Fibroblast of pulmonary artery (primary cell): ENCODE measurements at places on chromosomes 3 and 15.

- DNase-seq, result peak; percentile 92
Observed at GRCh38 chr3:171417813-171418212, 42.4 kb downstream of the TNIK start.

GRCh38 chr15:39192351-39192750, 388.5 kb upstream of the THBS1 start:
- DNase-seq, result no peak

DNA sequence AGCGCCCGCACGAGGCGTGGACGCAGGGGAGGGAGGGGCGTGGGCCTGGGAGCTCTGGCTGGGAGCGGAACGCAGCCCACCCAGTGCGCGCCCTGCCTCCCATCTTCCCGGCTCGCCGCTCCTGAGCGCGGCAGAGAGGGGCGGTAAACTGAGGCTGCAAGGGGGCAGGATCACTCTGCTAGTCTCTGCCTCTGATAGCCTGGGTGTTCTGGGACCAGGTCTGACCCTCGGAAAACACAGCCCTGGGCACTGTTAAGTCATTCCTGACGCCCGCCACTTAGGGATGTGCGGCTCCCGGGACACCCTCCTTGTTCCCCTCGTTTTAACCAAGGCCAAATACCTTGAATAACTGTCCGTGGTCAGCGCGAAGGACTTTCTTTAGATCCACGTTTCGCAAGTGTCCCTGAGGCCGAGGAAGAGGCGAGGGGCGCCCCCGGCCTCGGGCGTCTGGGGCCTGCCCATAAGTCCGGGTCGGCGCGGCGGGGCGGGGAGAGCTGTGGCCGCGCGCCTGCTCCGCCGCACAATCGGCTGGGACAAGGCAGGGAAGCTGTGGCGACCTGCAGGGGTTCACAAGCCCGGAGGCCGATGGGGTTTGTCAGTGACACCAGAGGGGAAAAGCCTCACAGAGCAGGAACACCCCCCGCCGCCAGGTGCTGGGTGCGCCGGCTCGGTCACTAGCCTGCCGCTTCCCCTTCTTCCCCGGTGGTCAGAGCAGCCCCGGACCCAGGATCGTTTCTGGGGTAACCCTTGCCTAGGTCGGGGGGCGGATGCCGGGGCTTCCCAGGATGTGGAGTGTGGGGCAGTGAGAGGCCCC, 1.5 kb downstream of the ITPKA start:
- no peak for DNase-seq

- DNase-seq, result peak; percentile 74
Observed at GRCh38 chr15:79339588-79340314, 28.8 kb downstream of the TMED3 start.

DNA sequence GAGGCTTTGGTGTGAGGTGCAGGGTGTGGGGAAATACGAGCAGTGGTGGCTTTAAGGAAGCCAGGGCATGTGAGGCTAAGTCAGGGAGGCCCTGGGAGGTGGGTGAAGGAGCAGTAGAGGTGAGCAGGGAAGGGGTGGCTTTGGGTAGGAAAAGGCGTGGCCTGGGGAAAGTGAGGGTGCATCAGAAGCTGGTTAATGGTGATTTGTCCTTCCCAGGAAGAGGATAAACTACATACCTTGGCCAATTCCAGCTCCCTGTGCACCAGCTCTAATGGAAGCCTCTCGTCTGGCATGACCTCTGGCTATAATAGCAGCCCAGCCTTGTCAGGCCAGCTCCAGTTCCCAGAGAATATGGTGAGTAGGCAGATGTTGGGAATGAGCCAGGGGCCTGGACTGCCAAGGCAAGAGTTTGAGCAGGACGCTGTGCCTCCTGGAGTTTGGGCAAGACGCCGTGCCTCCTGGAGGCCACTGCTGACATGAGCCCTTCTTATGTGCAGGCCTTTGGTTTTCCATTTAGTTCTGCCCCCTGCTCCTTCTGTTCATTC, 41.3 kb downstream of the CDAN1 start:
- DNase-seq, result no peak

DNA sequence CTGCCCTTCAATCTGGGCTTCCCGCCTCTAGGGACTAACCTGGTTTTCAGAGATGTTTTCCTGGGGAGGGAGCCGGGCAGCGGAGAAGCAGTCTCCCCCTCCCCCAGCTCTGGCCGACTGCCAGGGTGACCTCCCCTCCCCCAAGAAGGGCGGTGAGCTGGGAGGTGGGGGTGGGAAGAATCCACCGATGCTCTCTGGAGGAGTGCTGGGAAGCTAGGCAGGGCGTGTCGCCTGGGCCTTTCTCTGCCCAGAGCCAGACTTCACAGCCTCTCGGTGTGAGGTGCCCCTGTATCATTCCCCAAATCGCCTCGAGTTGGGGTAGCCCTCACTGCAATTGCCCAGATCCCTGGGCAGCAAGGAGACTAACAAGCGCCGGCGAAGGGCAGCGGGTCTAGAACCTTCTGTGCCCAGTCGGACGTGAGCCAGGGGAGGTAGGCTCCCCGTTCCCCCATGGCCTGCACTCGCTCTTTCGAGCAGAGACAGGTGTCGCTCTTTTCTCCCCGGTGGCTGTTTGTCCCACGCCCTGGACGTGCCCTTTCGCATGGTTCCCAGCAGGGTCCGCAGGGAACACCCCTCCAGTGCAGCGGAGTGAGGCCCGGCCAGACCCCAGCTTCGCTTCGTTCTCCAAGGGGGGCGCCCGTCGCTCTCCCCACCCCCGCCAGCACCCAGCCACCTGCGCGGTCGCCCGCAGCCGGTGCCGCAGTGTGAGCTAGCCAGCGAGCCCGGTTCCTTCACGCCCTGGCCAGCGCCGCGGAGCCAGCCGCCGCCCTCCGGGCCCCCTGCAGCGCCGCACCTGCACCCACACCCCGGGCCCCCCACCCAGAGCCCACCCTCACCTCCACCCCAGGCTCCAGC, 1.1 kb downstream of the RAB6B start:
- DNase-seq, result no peak

- DNase-seq, result no peak
Observed at GRCh38 chr15:40925495-40925862, 3.7 kb upstream of the DLL4 start.

- no peak for DNase-seq
Observed at GRCh38 chr3:33919312-33920120, 121.1 kb downstream of the PDCD6IP start.

- DNase-seq, result no peak
Observed at GRCh38 chr3:113374078-113374477, 67.2 kb downstream of the CFAP44 start.

GRCh38 chr3:101890716-101891115, 41.4 kb downstream of the NFKBIZ start:
- DNase-seq, result peak; percentile 57

- DNase-seq, result no peak
Observed at GRCh38 chr3:73141525-73141924, 80.1 kb downstream of the EBLN2 start.

DNA sequence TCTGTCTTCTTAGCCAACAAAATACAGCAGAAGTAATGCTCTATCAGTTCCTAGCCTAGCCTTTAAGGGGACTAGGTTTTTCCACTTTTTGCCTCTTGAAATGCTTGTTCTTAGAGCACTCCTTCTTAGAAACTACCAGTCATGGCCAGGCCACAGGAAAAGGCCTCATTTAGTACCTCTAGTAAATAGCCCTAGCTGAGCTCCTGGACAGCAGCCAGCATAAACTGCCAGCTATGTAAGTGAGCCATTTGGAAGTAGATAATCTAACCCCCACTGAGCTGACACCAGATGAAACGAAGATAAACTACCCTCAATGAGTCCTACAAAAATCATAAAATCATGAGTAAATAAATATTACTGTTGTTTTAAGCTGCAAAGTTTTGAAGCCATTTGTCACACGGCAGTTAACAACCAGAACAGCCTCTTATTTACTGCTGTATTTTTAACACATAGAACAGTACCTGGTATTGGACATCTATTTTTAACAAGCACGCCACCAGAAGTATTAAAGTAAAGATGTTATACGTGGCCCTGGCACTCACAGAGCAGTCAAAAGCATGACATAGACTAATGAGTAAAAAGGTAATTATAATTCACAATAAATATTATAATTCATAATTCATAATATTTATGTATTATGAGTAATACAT, 12.0 kb downstream of the TBC1D5 start:
- peak; percentile 67 for DNase-seq

- no peak for DNase-seq
Observed at GRCh38 chr3:180116658-180117057, 79.9 kb upstream of the PEX5L start.

DNA sequence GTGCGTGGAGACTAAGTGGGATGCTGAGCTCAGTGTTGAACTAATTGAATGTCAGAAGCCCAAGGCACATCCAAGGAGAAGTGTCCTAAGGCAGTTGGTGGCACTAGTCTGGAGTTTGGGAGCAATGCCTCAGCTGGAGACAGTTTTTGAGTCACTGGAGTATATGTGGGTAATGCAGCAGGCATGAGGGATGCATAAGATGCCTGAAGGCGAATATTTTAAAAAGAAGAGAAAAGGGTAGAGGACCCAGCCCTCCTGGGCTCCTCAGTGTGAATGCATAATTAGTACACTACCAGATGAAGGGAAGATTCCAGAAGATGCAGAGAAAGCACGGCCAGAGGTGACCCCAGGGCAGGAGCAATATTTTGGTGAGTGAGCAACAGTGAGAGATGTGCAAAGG, 25.1 kb upstream of the PROK2 start:
- DNase-seq, result no peak

DNA sequence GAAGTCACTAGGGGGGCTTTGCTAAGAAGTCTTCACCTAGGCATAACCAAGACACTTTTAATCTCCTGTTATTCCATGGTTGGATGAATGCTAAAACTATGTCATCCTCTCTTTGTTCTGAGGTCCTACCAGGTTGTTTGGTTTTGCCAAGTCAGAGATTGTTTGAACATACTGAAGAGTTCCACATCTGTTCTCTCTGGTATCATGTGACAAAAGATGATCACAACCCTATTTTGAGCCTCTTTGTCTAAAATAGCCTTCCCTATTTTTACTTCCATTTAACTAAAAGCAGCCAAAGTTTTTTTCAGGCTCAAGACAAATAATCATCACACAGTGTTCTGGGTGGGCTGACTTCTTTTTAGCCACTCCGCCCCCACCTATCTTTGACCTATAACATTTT, 218.4 kb upstream of the LMCD1 start:
- DNase-seq, result no peak

GRCh38 chr15:43238671-43239131, 17.9 kb upstream of the EPB42 start:
- DNase-seq, result no peak

- peak; percentile 56 for DNase-seq
Observed at GRCh38 chr3:16884084-16884747, 539 bp upstream of the PLCL2 start.

GRCh38 chr3:97883736-97884135, 61.9 kb downstream of the CRYBG3 start:
- DNase-seq, result no peak

GRCh38 chr3:142857056-142857455, 31.8 kb downstream of the PCOLCE2 start:
- peak; percentile 7 for DNase-seq

DNA sequence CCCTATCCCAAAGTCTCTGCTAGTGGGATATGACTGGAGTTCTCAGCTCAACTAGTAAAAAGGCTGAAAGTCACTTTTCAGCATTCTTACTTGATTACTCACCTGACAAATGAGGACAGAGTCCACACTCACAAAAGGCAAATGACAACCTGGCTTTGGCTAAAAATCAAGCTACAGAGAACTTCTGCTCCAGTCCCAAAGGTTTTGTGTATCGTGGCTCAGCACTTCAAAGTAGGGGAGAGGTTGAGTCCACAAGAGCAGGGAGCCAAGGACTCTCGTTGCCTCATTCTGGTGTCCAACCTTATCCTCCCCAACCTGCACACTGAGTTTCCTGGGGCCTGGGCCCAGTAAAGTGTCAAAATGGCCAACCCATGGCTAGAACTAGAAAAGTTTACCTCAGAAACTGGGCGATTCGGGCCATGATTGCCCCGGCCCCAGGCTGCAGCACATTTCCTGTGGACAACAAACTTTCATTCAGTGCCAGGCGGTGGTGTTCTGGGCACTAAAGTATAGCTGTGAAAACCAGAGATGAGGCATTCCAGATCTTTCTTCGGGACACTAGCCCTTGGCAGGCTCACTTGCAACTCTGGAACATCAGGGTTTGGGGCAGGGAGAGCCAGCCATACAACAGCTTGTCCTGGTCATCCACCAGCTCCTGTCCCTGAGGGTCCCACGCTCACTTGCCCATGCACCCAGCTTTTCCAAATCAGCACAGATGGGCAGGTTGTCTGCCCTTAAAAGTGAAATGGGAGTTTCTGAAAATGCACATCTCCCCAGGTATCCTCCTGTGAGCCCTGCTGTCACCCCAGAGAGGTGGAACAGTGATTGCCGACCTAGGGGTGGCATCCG, 3.1 kb downstream of the ACAA1 start:
- DNase-seq, result no peak

DNA sequence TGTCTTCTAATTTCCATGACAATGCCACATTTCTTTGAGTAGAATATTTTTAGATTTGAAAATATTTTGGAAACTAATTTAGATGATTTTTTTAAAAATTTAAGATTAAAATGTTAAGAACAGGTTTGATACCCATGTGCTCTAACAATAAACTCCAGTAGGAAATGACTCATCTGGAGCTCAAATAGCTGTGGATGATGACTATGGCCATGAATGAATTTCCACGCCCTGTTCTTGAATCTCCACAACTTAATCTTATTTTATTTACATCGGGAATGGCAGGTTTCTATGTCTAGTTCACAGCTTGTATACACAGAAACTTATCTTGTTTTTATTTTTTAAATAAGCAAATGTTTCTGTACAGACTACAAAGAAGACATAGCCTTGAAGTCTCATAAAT, 726.8 kb downstream of the NAALADL2 start:
- peak; percentile 53 for DNase-seq

DNA sequence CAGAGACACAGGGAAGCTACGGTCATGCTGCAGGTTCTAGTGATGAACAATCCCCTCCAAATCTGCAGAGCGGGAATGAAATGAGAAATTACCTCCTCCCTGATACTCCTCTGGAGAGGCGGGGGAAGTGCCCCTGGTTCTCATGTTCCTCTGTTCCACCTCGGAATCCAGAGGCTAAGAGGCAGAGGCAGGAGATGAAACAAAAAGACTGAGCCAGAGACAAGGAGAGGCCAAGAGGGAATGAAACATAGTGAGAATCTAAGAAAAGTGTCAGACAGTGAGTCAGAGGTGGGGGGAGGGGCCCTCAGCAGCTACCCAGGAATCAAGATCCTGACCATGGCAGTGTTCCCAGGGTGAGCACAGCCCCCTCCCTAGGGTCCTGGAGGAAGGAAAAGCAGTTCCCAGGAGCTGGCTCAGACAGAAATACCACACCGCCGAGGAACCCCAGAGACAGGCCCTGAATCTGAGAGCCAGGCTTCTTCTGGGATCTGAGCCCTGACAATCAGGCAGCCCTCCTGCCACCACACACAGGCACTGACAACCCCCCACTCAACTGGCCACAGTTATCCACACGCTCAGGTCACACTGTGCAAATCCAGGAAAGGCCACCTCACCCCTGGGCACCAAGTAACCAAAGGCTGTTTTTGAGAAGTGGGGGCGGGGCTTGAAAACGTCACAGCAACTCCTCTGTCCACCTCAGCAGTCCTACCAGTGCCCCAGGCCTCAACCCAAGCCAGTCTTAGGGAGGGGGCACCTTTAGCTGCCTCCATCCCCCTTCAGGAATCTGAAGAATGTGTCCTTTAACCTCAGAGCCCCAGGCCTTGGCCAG, 2.4 kb downstream of the CSRNP1 start:
- DNase-seq, result peak; percentile 98

- DNase-seq, result no peak
Observed at GRCh38 chr15:47727676-47728075, 10.4 kb downstream of the SEMA6D start.
